Stimulated activated CD8-positive, alpha-beta memory T cell treated with anti-CD3 and anti-CD28 coated beads, Interleukin-2, amount 100 ng/mL, for 1 hour (primary cell): ENCODE measurements at places on chromosomes 6 and 20.
A peak's percentile ranks its signal among the peaks of the same experiment; 100 is the strongest.

- DNase-seq, result no peak
Measured at GRCh38 chr6:7194657-7195056, 86.9 kb downstream of the RREB1 start.

DNA sequence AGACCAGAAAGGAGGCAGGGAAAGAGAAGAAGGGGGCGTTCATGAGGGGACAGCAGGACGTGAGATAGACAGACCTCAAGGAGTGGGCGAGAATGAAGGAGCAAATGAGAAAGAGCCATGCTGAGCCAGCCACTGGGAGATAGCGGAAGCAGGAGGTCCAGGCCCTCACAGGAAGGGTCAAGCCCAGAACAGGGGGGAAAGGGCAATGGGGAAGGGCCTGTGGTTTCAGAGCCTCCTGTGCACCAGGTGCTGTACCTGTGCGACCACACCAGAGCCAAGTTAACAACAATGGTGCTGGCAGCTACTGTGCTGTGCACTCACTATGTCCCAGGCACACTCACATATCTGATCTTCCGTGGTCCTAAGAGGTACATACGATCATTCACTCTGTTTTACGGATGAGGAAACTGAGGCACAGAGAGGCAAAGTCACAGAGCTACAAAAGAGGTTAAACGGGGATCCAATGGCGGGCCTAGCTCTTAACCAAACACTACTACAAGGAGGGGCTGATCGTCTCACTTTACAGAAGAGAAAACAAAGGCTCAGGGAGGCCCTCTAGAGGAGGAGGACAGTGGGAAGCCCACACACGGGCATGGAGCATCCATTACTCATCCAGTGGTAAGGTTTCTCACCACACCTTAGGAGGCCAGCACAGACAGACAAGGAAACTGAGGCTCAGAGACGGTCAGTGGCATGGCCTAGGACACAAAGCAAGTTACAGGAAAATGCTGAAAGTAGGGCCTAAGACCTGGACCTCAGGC lies 129.1 kb downstream of the PREX1 start:
- DNase-seq, result no peak

GRCh38 chr6:148157841-148158240 lies 184.8 kb upstream of the SASH1 start:
- DNase-seq, result no peak

- DNase-seq, result no peak
Measured at GRCh38 chr20:33815671-33816070, 4.5 kb downstream of the CHMP4B start.

GRCh38 chr6:15269011-15269410 lies 23.1 kb downstream of the JARID2 start:
- DNase-seq, result no peak

DNA sequence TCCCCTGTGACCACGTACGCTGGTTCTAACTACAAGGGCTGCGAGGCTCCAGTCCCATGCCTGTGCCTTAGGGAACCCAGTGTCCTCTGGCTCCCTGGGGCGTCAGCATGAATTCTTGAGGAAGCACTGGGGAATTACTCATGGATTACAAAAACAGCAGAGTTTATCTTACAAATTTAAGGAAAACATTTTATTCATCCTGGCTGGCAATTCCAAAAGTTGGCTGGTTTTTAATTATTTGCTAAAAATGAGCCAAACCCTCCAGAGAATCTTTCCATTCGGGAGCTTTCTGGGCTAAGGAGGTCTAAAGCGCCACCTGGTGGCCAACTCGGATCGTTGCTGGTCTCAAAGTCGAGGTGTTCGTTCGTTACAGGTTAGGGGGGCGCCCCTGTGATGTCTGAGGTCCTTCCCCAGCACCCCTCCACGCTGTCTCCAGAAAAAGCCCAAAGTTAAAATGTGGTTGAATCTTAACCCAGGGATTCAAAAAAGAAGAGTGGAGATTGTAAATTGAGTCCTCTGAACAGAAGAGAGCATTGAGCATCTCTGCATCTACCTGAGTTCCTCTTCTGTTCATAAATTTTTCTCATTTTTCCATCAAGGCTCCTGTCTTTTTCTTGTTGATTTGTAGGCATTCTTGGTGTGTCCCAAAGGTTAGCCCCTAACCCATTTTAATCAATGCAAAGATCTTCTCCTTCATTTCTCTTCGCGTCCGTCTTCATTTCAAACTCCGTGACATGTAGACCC lies 99.4 kb downstream of the BFSP1 start:
- peak; percentile 28 for DNase-seq

DNA sequence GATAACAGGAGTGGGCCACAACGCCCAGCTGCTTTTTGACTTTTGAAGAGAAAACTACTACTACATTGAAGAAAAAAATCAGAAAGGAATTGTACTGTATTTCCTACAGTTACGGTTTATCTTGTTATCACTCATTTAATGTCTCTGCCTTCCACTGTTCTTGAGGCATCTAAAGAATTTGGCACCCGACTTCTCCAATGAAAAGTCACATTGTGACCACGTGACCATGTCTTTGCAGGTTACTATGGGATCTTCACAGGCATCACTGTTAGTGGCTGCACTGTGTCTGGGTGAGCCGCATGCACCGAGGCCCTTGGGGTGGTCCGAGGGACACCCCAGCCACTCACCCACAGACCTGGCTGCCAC lies 26.8 kb downstream of the RRBP1 start:
- DNase-seq, result no peak
